ENCODE measurements at places on chromosomes 6 and 20.

- DNase-seq = no peak
Observed at GRCh38 chr20:8635837-8636236, 433.1 kb upstream of the PLCB4 start.

- DNase-seq = no peak
Observed at GRCh38 chr20:15619341-15619740, 953.9 kb downstream of the KIF16B start.

DNA sequence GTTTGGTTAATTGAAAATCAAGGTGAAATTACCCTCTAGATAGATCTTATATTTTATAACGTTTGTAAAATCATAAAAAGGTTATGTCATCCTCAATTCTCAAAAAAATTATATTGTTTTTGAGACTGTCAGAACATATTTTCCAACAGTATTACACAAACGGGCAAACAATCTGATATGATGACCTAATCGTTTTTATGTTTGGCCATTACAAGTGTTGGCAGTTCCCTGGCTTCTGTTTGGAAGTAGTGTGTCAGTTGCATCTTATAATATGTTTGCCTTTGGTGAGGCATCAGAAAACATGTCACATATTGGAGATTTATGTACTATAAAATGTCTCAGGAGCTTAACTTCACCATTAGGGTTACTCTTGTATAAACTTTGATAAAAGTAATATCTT lies 308.1 kb upstream of the EPHA7 start:
- DNase-seq = no peak

DNA sequence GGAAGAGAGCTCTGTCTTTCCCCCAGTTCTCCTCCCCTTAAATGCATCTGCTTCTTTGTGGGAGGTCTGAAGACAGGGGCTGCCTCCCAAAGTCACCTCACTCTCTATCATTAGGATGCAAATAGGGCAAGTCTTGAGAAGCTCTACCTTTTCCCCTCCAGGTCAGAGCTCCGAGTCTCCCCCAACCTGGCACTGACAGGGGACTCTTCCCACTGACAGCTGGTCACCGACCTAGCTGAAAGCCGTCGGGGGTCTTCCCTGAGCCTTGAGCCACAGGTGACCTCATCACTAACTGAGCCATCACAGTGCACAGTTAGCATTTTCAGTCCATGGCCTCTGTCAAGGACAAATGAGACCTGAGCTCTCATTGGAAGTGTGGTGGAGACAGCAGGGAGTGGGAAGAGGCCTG lies 386.7 kb downstream of the HACE1 start:
- DNase-seq = no peak

DNA sequence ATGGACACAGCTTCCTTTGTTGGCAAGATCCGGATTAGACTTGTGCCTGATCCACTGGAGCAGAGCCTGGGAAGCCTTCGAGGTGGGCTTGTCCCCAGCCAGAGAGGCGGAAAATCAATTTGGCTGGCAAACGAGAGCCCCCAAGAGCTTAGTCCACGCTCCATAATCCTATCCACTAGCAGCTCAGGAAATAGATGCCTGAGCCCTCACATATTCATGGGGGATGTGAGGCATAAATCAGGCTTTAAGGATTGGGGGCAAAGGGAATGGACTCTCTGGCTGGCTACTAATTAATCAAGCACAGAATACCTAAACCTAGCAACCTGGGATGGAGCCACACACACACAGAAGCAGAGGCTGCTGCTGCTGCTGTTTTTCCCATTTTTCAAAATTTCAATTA lies 137.9 kb downstream of the PKHD1 start:
- no peak for DNase-seq

- DNase-seq = no peak
Observed at GRCh38 chr6:17907406-17908229, 79.8 kb downstream of the KIF13A start.

DNA sequence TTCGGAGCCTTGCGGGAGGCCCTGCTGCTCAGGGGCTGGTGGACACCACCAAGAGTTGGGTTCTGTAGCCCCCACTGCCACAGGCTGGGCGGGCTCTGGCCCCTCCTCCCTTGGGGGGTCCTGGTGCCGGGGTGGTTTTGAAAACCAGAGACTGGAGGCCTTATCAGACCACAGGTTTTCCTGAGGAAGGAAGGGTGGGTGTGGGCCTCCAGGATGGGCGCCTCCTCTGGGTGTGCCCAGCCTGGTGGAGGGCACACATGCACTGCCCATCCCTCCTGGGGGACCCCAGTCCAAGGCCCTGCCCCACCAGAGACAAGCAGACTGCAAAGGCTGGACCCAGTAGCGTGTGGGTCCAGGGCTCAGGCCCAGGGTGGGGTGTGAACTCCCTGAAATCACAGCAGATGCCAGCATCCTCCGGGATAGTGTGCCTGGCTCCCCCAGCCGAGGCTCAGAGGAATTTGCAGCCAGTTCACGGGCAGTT lies 13.5 kb upstream of the ZBTB46 start:
- DNase-seq = no peak

DNA sequence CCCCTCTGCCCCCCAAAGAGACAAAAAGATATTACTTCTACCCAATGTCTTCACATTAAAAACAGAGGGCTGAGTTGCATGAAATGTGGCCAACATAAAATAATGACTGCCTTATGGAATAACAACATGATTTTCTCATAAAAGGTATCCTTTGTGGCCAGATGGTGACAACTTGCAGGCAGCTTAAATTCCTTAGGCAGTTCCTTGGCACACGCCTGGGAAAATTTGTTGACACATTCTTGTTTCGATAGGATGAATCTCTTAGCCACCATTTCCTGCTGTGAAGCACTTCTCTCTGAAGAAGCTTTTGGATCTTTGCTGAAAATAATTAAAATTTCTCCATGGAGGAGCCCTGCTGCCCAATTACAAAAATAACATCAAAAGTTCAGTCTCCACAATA lies 109.0 kb upstream of the COL21A1 start:
- no peak for DNase-seq

- DNase-seq = peak; percentile 30
Observed at GRCh38 chr6:36840432-36841403, 1.5 kb upstream of the CPNE5 start.

DNA sequence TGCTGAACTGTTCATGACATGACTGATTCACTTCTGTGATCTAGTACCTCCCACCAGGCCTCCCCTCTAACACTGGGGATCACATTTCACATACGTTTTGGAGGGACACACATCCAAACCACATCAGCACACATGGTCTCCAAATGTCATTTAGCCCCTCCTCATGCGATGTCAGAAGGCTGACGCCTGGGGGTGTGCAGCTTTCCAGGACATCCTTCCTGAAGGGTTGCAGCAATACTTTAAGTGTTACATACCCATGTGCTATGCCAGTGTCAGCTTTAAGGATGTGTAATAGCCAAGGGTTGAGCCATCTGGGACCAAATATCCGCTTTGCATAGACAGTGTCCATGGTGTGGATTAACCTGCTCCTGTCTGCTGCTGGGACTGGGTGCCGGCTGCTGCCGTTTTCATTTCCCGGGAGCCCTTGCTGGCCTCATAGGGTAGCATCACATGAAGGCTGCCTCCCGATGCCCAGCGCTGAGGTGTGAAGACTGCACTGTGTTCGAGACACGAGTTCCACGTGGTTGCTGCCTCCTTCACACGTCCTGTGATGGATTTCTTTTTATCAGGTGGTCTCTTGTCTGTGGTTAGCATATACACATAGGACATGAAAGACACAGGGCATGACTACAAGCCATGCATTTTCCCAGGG lies 219.0 kb downstream of the THBS2 start:
- no peak for DNase-seq

DNA sequence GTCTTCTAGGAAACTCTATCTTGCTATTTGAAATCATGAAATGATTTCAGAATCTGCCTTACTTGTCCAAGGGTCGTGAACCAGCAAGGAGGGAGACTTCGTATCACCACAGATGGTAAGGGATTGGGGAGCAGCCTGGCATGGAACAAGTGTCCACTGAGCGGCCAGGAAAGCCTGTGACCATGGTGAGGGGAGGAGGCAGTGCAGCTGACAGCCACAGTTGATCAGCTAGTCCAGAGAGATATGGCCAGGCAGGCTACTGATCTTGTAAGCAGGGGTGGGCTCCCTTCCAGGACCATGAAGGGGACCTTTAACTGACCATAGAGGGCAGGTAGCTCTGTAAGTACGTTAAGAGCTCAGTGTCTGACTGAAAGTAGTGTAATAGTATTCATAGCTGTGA lies 96.8 kb upstream of the TENT5A start:
- DNase-seq = no peak

GRCh38 chr6:129648819-129649491 lies 61.0 kb downstream of the ARHGAP18 start:
- DNase-seq = no peak

DNA sequence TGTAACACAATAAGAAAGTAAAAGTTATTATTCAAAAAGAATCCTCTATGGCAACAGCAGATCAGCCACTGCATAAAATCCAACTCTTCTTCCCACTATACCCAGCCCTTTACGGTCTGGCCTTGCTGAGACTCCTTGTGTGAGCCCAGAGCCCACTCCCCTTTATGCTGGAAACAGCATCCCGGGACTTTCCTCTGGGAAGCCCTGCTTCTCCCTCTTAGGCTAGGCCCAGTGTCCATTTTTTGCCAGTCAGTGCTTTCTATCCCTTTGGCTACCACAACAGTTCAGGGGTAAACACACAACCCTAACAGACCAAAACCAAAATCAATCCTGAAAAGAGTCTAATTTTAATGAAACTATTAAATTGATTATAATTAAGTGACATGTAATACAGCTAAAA lies 20.6 kb downstream of the FKBP5 start:
- no peak for DNase-seq

DNA sequence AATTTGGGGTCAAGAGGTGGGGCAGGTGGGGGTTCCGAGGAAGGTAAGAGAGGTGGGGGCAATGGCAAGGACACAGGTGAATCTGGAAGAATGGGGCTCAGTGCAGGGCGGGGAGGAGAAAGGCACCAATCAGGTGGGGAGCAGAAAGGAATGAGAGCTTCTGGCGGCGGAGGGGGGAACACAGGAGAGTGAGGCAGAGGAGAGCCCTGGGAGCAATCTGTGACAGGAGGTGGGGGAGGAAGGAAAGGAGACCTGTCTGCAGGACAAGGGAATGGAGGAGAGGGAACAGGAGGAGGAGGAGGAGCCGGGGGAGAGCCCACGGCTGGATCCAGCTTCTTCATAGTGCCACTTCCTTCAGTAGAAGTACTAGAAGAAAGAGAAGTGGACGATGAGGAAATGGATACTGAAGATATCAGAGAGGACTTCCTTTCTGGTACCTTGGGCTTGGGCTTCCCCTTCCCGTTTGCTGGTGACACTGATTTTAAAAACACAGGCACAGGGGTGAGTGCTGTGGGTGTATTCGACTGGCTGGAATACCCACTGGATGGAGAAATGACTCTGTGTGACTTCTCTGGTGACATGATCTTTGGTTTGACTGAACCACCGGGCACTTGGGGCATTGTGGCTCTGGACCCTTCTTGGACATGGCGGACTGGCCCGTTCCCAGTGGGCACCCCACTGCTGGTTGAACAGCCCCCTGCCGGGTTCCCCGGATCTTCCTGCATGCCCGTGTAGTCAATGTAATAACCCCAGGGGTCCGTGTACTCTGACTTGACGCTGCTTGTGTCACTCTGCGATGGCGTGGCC lies 27.4 kb downstream of the HEBP2 start:
- DNase-seq = peak; percentile 15

GRCh38 chr6:110191477-110191876 lies 11.2 kb downstream of the CDC40 start:
- no peak for DNase-seq

GRCh38 chr6:101011186-101011585 lies 130.1 kb upstream of the ASCC3 start:
- DNase-seq = no peak

GRCh38 chr6:132959639-132960326 lies 145.4 kb downstream of the RPS12 start:
- no peak for DNase-seq

DNA sequence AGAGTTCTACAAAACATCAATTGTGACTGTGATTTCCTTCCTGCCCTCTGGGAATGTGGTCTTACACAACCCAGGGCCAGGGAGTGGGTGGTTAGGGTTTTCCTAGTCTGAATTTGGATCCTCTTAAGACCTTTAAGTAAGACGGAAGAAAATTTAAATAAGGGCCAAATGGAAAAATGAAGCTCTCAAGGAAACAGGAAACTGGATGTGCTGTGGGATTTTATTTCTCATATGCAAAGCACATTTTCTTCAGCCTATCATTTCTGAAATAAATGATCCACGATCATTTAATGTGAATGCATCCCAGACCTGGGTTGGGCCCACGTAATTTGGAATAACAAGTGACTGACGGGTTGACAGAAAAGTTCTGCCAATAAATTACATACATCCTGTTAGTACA lies 243.6 kb downstream of the CLIC5 start:
- DNase-seq = no peak

DNA sequence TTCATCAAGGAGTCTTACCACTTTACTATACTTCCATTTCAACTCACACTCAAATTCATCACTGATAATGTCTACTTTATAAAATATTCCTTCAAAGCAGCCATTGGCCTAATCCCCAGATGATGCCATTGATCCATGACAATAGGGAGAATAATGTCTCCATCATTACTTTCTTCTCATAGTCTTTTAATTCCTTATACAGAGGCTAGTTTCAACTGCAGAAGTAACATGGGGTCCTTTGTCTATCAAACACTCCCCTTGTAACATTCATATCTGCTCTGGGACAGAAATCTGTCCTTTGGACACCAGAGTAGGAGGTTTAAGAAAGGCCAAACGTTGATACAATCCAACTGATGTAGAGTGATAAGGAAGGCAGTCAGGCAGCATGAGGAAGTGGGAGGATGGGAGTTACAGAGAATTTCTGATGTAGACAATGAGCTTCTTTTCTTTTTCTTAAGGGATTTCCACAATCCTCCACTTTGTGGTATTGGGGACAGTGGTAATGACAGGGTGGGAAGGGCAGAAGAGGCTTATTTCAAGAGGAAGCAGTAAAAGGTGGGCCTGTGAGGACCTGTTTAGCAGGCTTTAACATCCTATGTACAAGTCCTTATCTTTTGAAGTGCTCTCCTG lies 18.9 kb upstream of the HLA-DOA start:
- DNase-seq = no peak

DNA sequence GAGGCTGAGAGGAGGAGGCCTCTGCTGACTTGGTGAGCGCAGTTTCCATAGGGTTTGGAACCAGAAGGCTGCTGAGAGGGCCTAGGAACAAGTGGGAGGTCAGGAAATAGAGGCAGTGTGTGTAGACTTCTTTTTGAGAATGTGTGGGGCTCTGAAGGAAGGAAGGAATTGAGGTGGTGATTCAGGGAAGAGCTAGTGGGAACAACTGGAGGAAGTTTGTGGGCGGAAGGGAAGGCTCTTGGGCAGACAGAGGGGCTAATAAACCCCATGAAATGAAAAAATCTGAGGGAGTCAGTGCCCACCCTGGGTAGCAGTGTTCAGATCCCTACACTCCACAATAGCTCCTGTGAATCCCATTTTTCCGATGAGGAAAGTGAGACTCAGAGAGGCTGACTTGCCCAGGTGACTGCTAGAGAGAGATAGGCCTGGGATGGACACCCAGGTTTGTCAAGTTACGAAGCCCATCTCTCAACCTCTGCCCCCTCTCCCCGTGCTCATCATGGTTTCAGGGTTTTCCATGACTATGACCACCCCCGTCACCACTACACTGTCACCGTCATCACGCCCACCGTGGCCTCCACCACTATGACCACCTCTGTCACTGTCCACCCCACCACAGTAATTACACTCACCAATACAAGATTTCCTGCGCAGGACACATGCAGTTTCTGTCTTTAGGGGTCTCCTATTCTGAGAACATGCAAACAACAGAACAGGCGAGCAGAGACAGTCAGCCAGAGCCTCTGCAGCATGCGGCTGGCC lies 106.4 kb downstream of the MRPL14 start:
- DNase-seq = no peak

Data from germinal center (tissue), 1 donor.